ENCODE measurements at places on chromosomes 2 and 18.

DNA sequence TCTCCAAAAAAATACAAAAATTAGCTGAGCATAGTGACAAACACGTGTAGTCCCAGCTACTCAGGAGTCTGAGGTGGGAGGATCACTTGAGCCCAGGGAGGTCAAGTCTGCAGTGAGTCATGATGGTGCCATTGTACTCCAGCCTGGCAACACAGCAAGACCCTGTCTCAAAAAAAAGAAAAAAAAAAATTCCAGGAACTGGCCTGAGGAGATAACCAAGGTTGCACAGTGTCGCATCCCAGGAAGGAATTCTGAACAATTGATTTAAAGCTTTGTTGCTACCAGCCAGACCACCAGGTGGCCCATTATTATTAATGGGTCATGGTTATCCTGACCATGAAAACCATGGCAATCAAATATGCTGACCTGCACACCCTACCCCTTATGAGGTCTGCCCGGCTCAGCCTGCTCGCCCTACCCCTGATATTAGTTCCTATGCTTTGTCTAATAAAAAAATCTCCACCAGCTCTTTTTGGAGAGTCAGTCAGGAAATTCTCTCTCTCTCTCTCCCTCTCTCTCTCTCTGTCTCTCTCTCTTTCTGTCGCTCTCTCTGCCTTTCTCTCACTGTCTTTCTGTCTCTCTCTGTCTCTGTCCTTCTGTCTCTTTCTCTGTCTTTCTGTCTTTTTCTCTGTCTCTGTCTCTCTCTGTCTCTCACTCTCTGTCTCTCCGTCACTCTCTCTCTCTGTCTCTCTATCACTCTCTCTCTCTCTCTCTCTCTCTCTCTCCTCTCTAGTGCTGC, 73.7 kb downstream of the NCAPH start:
- DNase-seq = no peak

GRCh38 chr2:46985512-46985911, 69.9 kb upstream of the MCFD2 start:
- peak; percentile 35 for DNase-seq

GRCh38 chr2:226330206-226330605, 469.4 kb downstream of the IRS1 start:
- DNase-seq = peak; percentile 4

GRCh38 chr18:13440277-13441248, 222.0 kb downstream of the LDLRAD4 start:
- no peak for DNase-seq

GRCh38 chr2:46381263-46381849, 84.1 kb downstream of the EPAS1 start:
- DNase-seq = no peak

DNA sequence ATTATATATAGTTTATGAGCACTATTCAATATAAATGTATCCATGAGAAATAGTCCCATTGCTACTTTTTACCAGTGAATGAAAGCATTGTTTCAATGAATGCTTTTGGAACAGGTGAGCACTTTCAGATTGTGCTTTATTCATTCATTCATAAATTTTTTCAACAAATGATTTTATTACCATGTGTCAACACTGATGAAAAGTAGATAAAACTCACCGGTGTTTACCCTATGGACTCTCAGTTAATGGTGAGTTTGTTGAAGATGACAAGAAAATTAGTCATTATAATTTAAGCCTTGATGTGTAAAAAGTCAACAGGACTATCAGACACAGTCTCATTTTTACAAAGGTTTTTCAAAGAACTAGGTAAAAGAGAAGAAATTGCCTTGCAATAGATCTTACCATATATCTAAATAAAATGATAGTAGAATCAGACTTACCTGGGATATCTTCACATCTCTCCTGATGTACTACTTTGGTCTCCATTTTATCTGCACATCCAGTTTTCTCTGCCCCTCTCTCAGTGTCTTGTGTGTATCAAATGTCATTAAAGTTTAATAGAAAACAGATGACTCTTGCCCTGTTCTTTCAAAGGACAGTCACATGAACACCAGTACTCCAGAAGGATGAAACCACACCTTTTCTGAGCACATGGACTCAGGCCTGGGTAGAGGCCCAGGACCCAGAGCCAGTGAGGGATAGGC, 325.3 kb upstream of the RND3 start:
- DNase-seq = no peak

DNA sequence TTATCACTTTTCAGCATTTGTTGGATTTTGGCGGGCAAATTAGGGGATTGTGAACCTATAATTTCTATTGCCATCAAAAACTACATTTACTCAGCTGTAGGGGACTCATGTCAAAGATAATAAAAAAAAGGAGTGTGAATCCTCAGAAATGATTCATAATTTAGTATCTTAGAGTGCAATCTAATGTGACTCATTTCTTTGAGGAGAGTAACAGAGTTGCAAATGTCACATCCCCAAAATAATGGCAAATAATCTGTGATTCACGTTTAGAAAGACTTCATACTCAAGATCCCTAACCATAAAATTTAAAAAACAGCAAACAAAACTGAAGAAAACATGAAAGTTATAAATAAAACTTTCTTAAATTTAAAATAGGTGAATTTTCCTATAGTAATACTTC, 373.0 kb downstream of the CDH2 start:
- DNase-seq = peak; percentile 8

DNA sequence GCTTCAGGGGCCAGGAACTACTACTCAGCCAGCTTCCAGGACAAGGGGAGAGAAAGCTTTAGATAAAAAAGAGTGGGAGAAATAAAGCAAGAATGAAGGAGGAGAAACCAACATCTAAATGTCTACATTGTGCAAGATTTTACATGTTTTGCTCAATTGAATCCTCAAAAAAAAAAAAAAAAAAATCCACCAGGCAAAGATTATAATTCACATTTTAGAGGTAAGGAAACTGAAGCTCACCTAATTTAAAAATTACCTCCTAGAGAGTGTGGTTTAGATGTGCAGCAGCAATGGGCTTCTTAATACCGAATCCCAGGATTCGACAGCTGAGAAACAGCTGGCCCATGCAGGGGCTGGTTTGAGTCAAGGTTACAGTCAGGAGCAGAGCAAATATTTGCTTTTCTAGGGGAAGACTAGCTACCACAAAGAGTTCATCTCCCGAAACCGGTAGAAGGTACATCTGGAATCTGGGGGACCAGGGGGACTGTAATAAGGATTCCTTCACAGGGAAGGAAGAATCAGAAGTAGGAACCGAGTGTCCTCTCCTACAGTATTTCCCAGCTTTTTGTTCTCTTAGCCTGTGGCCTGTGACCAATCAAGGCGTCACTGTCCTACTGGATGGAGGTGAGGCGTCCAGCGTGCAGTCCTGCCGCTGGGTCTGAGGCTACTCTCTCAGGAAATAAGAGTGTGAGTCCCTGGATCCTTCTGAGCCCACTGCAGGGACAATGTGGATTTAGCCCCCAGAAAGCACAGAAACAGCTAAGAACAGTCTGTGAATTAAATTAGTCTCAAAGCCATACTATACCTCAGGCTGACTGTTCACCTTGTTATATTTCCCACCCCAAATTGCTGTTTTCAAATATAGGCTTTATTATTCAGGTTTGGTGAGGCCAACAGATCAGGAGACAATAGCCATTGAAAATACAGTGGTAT, 42.3 kb downstream of the IL1R2 start:
- DNase-seq = no peak

DNA sequence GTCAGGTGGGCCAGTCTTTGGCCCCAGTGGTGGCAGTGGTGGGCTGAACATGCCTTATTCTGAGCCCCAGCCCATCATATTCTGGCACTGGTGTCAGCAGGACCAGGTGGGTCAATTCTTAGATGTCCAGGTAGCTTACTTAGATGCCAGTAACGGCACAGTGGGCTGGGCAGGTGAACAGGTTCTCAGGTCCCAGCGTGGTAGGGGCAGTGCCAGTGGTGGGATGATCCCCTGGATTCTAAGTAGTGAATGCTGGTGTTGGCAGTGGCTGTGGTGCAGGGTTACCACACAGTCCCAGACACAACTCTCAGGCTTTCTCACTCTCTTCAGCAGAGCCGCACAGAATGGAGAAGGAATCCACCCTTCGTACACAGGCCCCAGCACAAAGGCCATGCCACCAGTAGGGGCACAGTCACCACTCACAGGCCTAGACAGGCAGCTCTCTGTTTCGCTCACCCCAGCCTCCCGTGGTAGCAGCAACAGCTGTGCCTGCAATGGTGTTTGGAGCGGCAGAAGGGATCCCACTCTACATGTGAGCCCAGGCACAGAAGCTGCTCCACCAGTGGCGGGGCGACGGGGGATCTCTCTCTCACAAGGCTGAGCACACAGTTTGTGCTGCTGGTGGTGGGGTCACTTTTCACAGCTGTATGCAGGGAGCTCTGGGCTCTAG, 97.3 kb downstream of the ANKRD12 start:
- no peak for DNase-seq

- no peak for DNase-seq
Observed at GRCh38 chr18:13610555-13611141, 115.7 kb downstream of the FAM210A start.

DNA sequence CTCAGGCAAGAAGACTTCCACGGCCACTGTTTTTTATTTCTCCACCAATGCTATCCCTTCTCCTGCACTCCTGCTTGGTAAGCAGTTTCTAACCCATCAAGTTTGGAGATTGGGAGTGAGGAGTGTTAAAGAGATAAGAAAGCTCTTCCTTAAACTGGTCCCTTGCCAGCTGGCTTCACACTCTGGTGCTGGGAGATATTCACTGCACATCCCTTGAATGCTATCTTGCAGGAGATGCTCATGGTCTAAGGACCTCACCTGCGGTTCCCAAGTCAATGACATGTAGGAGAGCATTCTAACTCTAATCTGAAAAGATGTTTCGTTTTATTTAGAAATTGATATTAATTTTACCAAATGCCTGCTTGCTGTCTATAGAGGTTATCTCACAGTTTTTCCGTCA, 28.2 kb upstream of the CYRIA start:
- no peak for DNase-seq

DNA sequence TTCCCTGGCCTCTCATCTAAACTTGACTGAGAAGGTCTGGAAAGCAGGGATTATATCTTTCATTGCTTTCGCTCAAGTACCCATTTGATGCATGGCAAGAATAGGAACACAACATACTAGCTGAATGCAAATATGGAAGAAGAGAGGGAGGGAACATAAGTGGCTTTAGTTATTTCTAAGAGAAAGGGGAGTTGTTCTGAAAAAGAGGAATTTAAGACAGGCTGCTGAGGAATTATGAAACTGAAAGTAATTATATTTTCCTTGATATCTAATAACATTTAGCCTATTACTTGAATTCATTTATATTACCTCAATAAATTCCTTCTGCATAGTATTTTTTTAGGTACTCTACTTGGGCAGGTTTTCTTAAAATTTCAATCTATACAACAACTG, 105.8 kb upstream of the TTN start:
- no peak for DNase-seq

GRCh38 chr2:122433123-122433754, 677.8 kb downstream of the TSN start:
- DNase-seq = no peak

GRCh38 chr2:128696421-128696820, 377.8 kb upstream of the HS6ST1 start:
- DNase-seq = no peak

DNA sequence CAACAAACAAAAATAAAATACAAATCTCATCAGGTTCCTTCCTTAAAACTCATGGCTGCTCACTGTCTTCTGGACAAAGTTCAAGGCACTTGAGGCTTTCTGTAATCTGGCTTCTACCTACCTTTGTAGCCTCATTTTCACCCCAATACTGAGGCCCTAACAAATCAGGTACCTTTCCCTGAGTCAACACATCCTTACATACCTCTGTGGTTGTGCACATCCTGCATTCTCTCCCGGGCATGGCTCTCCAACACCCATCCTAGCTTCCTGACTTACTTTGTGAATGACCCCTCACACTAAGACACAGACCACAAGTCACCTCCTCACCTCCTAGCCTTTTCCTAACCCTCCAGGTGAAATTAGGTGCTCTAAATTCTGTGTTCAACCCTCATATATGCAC, 190.9 kb downstream of the PID1 start:
- DNase-seq = no peak

DNA sequence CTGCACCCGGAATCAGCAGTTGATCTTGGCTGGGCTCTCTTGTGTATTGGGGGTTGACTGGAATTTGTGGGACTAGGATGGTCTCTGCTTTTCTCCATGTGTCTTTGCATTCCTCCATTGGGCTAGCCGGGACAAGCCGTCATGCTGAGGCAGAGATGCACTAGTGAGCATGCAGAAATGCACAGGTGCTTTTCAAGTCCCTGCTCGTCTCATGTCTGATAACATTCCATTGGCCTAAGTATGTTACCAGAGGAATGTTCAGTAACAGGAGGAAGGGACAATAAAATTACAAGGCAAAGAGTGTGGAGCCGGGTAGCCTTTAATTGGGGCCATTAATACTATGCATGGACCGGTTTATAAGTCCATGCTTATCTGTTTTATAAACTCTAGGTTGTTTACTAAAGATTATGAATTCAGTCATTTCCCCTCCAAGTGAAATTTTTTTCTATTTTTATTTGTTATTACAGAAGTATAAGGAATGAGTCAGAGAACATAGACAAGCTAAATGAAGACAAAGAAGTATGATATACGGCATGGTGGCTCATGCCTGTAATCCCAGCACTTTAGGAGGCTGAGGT, 24.4 kb upstream of the AAK1 start:
- no peak for DNase-seq

DNA sequence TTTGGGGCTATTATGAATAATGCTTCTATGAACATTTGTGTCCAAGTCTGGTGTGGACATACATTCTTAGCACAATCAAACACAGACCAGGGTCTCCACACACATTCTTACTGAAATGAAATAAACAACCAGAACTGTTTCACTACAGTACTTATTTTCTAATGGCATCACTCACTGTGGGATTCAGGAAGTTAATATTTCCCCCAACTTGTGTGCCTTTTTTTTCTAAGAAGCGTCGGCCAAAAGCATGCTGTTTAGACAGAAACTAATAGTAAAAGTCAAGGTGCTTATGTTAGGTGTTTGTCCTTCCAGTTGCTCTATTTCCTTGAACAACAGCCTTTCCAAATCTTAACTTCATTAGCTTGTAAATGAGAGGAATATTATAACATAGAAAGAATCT, 117.6 kb downstream of the DOCK10 start:
- DNase-seq = no peak

- no peak for DNase-seq
Observed at GRCh38 chr2:111186121-111186715, 65.5 kb downstream of the BCL2L11 start.

- peak; percentile 68 for DNase-seq
Observed at GRCh38 chr2:27715318-27716210, 51.9 kb downstream of the SLC4A1AP start.

- DNase-seq = peak; percentile 44
Observed at GRCh38 chr2:158923180-158923594, 45.3 kb upstream of the TANC1 start.

DNA sequence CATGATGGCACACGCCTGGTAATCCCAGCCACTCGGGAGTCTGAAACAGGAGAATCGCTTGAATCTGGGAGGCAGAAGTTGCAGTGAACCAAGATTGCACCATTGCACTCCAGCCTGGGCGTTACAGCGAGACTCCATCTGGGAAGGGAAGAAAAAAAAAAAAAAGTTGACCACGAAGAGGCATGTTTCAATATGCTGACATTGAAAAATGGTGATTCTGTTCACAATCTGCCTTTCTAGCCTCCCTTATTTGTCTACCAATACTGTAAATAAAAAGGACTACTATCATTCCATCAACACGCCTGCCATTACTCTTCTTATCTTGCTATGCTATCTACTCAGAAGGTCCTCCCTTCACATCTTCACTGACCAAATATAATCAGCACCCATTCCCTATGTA, 18.4 kb downstream of the GFPT1 start:
- DNase-seq = no peak

GRCh38 chr2:168658706-168659105, 143.7 kb upstream of the NOSTRIN start:
- DNase-seq = no peak

Data from fibroblast of skin of scalp (primary cell).